NCI-H82 (cell line): ENCODE measurements at places on chromosomes 1 and 21.
A peak's percentile ranks its signal among the peaks of the same experiment; 100 is the strongest.

DNA sequence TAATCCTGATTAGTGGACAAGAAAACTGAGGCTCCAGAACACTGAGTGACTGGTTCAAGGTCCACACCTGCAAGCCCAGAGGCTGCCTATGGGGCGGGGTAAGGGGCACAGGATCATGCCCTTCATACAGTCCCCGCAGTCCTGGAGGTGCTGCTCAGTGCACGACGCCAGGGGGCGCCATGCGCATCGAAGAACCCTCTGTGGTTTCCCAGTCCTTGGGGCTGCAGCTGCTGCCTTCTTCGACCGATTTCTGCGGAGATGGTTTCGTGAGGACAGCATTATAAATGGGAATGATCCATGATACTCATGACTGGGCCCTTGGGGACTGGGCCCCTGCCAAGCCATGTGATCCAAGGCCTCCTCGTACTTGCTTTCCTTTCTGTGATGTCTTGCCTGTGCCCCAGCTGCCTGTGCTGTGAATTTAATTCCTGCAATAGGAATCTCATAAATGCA lies 37.1 kb upstream of the ARHGEF10L start:
- peak; percentile 89 for DNase-seq

- DNase-seq = no peak
Observed at GRCh38 chr1:186813420-186813819, 15.3 kb upstream of the PLA2G4A start.

DNA sequence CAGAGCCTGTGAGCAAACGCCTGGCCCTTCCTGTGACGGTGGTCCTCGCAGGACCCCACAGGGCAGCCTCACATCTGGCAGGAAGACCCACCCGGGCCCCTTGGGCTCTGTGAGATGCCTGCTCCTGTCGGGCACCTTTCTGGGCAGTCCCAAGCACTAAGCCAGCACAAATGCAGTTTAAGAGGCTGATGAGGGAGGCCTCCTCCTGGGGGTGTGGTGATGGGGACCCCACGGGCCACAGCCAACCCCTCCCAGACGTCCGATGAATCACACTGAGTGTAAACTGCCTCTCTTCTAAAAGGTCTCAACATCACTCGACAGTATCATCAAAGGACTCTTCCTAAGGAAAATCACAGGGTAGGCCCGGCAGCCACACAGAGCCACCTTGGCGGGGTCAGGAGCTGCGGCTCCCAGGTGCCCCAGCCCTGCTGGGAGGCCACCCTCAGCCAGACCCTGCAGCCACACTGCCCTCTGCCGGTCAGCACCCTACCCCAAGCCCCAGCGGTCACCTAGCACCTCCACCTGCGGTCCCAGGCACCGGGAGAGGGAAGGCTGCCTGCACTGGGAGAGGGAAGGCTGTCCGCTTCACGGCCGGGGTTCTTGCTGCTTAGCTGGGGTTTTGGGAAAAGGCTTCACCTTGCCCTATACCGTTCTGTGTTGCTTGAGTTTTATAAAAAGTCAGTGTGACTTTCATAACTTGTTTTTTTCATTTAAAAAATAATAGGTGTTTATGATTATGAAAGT lies 3.9 kb upstream of the PRKCZ start:
- DNase-seq = peak; percentile 77

GRCh38 chr1:208089149-208089548 lies 155.0 kb downstream of the PLXNA2 start:
- no peak for DNase-seq

GRCh38 chr1:38451541-38451993 lies 405.0 kb upstream of the POU3F1 start:
- peak; percentile 63 for DNase-seq

DNA sequence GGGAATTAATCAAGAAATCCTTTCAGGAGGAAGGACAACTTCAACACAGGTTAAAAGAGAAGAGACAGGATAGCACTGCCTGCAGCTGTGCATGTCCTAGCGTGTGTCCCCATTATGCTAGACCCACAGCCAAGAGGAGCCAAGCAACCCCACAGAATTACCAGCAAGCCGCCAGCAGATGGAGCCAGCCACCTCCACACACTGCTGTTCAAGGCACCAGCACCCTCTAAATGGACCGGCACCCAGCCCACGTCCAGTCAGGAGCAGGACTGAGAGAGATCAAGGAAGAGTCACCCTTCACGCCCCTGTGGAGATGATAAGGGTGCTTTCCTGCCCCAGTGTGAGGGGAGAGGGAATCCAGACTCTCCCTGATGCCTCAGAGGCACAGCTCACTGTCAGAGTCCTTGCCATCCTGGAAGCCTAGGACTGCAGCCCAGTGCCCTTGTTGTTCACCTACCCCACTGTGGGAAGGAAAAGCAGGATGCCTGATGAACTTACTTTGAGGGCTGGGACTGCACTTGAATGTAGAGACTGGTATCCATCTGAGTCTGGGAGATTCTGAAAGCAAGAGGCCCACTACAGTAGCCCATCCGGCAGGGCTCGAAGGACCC lies 37.1 kb upstream of the CTTNBP2NL start:
- peak; percentile 69 for DNase-seq

DNA sequence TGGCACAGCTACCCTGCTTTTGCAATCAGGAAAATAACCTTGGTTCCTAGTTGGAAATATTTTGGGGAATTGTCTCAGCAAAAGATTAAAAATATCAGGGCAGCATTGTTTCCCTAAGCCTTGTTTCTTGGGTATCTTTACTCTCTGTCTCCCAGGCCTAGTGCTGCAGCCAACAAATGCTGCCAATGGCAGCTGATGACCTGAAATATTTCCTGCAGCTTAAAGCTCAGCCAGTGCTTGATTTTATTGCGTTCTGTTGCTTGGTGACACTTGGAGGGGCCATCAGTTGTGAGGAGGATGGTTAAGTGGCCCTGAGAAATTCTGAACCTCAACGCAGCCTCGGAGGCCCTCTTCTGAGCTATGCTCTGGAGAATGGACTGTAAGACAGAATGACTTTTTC lies 59.4 kb upstream of the B3GALT5 start:
- DNase-seq = no peak

DNA sequence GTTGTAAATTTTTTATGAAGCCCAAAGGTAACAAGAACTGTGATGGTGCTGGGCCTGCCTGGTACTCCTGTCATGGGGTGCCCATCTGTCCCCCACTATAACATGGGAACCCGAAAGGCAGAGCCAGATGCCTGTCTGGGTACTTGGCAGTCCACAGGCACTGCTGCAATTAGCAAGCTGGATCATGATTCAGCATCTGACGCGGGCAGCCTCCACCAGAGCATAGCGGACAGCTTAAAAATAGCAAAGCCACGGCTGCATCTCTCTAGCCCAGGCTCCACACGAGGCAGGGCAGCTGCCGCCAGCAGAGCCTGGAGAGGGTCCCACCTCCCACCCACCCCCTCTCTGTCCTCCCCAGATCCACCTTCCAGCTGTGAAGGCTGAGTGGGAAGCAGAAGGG lies 22.9 kb downstream of the SUSD4 start:
- peak; percentile 74 for DNase-seq

DNA sequence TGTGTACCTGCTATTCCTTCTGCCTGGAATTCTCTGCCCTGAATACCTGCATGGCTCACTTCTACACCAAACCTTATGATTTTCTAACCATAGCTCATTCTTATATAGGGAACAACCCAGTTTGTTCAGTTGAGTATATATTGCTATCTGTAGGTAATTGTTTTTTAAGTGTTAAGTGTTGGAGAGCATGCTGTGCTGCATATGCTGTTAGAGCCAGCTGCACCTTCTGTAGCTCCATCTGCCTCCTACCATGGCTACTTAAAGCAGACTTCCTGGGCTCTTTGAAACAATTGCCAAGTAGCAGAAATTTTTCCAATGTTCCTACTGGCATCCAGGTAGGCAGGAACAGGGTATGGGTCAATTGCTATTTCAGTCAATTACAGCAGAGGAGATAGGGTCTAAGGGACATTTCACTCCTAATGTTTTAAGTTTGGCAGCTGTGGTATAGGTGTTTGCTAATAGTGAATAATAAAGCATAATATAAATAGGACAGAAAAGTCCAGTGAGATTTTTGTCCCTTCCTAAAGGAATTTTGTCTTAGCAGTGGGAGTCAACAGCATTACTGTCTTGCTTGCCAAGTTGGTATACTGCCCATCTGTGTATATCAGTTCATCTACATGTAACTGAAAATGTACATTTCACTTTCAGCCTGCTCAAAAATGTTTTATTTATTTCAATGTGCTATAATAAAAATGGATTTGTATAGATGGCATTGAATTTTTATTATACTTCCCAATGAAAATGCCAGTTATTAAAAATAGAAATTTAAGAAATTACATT lies 34.0 kb upstream of the C1orf115 start:
- no peak for DNase-seq

DNA sequence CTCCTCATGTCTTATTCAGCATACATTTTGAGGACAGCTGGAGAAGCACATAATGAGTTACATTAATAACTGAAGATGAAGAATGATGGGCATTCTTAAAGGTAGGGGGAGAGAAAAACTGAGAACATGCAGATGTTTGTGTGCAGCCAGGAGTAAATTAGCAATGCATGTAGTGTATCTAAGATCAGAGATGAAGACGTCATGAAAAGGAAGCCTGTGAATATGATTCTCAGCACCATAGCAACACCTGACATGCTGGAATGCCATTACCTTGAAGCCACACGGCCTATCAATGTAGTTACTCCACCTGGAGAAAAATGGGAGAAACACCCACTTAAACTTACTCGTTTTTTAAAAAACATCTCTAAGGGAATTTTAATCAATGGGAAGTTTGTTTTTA lies 607.1 kb downstream of the PTPRC start:
- no peak for DNase-seq

- DNase-seq = no peak
Observed at GRCh38 chr1:98181036-98181764, 260.4 kb upstream of the DPYD start.

- DNase-seq = no peak
Observed at GRCh38 chr1:15075817-15076216, 77.7 kb upstream of the TMEM51 start.

GRCh38 chr1:235601104-235601503 lies 48.5 kb downstream of the GNG4 start:
- peak; percentile 81 for DNase-seq

- DNase-seq = no peak
Observed at GRCh38 chr1:50295566-50295965, 127.7 kb downstream of the DMRTA2 start.

- DNase-seq = no peak
Observed at GRCh38 chr1:116874733-116875249, 34.9 kb upstream of the PTGFRN start.

DNA sequence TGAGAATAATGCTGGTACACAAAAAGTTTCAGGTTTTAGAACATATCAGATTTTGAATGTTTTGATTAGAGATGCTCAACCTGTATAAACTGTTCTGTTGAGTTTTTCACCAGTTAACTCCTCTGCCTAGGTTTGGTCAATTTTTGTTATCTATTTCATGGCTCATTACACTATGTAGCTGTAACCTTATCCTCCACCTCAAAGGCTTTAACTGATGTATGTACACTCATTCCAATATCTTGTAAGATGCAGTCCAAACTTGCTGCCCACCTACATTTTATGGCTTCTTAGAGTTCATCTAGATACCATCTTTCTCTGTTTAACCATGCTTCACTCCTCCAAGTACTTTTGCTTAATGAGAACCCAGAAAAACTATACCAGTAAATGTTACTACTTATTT lies 107.8 kb downstream of the EIF4G3 start:
- no peak for DNase-seq

- DNase-seq = no peak
Observed at GRCh38 chr21:17540530-17540929, 27.7 kb downstream of the CXADR start.

DNA sequence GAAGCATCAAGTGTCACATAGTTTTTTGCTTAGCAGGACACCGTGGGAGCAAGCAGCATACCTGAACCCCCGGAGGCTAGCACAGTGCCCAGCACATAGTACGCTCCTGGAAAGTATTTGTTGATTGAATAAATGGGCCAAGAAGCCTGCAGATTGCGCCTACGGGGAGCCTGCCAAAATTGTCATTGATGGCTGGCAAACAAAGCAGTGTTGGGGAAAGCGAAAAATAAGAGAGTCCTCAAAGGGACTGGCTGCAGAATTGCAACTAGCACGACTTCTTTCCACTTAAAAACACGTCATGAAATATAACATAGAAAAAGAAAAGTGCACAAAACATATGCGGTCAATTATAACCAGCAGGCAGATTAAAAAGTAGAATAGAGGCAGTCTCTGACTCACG lies 125.2 kb upstream of the GALNT2 start:
- no peak for DNase-seq

DNA sequence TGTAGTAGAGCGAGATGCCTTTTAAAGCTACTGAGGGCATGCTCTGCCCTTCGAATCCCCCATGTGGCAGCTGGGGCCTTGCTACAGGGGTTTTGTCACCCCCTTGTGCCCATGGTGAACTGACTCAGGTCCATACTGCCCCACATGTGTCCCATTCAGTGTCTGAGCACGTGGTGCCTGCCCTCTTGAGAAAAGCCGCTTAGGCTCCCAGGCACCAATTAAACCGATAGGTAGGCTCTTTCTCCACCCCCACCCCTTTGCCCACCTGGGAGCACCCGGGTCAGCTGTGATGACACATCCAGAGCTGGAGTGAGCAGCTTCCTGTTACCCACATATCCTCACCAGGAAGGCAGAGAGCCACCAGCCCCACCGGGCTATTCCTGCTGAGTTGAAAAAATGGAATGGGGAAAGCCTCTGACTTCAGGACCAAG lies 30.5 kb downstream of the TMCC2 start:
- peak; percentile 97 for DNase-seq

- DNase-seq = peak; percentile 97
Observed at GRCh38 chr1:156892190-156893047, 1.1 kb upstream of the PEAR1 start.

DNA sequence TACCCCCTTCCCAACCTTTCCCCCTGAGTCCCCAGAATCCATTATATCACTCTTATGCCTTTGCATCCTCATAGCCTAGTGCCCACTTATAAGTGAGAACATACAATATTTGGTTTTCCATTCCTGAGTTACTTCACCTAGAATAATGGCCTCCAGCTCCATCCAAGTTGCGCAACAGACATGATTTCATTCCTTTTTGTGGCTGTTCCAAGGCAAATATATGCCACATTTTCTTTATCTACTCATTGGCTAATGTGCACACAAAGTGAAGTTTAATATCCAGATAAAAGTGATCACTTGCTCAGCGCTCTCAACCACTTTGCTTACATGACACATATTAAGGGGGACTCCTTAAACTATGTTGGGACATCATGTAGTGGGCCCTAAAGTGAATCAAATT lies 72.4 kb upstream of the TIAM1 start:
- no peak for DNase-seq

DNA sequence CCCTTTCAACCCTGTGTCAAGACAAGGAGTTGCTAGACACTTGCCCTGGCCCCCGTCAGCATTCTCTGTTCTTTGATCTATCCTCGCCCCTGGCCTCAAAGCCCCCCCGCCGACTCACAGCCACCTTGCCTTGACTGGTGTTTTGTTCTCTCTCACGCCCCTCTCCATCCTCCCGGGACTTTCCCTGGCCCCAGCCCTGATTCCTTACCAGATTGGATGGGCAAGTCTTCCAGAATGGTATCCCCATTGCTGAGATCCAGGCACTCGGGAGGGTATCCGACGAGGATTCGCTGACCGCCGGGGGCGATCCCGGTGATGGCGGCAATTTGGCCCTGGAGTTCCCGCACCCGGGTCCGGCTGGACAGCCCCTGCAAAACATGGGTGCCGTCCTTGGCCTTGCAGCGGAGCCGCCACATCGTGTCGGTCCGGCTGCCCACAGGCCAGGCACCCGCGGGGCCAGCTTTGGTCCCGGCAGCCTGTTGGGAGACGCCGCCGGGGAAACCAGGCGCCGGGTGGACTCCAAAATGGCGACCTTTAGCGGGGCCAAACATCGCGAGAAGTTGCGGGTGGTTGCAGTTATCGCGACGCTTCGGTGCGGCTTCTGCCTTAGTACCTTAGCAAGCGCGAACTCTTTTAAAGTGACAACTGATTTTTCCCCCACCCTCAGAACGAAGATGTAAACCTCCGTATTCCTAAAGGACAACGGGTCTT lies 373 bp downstream of the YOD1 start:
- peak; percentile 95 for DNase-seq
